NCI-H2081 (cell line): ENCODE measurements at places on chromosomes 6 and 20.

GRCh38 chr6:136282906-136283305 is 6.7 kb downstream of the BCLAF1 start:
- DNase-seq, result no peak

GRCh38 chr6:134675110-134676054 is 274.5 kb downstream of the ALDH8A1 start:
- DNase-seq, result peak; percentile 66

GRCh38 chr6:36820700-36821580 is 18.3 kb downstream of the CPNE5 start:
- no peak for DNase-seq

GRCh38 chr6:142985281-142985680 is 40.3 kb upstream of the HIVEP2 start:
- DNase-seq, result no peak

DNA sequence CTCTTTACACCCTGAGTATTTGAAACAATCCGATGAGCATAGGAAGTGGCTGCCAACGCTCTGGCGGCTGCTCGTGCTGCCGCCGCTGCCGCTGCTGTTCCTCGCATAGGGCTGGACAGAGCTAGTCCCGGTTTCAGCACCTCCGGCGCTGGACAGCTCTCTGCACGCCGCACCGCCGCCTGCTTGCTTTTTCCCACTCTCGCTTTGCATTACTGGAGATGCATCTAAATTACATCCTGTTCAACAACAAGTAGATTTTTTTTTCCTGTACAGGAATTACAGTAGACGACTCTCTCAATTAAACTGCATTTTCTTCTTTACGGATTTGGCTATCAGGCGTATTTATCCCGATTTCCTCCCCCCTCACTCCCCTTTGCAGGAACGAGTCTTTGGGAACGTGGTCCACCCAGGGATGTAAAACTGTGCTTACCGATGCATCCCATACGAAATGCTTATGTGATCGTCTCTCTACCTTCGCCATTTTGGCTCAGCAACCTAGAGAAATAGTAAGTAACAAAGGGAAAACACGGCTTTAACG is 563.8 kb downstream of the LMBRD1 start:
- peak; percentile 48 for DNase-seq

GRCh38 chr6:158654960-158655489 is 5.2 kb downstream of the SYTL3 start:
- DNase-seq, result no peak

DNA sequence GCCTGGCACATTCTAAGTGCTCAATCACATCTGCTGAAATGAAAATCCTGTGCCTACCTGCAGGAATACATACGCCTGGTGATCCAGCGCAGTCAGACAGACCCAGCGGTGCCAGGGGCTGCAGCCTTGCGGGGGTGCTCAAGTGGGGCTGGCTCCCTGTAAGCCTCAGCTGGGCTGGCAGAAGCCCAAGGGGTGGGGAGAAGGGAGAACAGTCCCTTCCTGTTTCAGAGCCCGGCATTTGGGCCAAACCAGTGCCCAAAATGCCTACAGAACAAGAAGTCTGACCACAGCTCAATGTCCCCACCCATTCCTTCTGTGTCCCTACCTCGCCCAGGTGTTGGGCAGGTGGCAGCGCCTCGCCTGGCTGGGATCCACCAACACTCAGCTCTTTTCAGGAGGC is 22.6 kb downstream of the KCNK15 start:
- DNase-seq, result no peak

DNA sequence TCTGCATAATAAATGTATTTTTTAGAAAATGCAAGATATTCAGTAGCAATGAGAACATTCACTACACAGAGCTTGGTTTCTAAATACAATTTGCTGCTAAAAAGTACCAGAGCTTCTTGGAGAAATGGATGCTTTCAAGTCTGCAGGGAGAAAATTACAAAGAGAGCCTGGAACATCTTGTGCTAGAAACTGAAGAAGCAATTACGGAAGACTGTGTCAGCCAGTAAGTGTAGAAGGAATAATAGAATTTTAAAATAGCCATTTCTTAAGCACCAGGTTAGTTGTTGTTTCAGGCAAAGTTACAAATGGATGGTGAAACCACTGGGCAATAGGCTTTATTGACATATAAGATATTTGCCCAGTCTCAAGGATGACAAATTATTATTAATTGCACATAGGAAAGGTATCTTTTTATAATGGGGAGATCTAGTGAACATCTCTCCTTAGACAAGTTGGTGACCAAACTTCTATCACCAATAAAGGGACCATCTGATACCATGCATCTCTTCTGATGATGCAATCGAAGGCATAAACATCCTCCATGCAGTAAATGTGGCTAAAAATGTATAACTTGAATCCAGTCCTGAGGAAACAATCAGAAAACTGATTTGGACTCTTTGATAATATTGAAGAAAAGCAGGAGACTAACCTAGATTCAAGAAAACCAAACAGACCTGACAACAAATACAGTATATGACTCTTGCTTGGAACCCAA is 81.7 kb downstream of the ARHGAP18 start:
- DNase-seq, result no peak

GRCh38 chr6:21325201-21325856 is 268.2 kb upstream of the SOX4 start:
- peak; percentile 80 for DNase-seq

DNA sequence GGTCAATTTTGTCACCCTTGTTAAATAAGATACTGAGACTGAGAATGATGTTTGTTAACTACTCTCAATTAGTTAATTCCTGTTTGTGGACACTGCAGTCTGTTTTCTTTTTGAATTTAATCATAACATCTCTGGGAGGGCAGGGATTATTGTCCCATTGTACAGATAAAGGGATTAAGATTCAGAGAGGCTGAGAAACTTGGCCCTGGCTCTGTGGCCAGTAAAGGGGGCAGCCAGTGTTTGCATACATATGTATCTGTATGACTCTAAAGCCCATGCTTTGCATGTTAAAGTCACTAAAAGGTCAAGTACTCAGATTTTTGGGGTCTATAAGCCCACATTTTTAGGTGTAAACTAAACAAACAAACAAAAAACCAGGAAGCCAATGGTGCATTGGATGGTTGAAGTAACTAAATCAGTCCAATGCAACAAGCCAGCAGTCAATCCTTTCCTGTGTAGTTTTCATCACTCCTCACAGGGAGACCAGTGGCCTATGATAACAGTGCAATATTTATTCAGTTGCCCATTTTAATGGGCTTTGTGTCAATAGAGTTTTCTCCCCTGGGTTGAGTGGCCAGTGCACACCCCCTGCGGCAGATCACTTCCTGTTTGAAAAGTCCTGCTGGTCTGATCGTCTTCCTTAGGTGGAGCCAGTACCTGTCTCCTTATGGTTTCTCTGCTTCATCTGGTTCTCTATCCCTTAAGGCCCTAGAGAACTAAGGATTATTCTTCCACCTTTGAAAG is 106.7 kb downstream of the SLX4IP start:
- DNase-seq, result peak; percentile 78

- no peak for DNase-seq
Measured at GRCh38 chr6:67863346-67863745, 771.7 kb upstream of the ADGRB3 start.

DNA sequence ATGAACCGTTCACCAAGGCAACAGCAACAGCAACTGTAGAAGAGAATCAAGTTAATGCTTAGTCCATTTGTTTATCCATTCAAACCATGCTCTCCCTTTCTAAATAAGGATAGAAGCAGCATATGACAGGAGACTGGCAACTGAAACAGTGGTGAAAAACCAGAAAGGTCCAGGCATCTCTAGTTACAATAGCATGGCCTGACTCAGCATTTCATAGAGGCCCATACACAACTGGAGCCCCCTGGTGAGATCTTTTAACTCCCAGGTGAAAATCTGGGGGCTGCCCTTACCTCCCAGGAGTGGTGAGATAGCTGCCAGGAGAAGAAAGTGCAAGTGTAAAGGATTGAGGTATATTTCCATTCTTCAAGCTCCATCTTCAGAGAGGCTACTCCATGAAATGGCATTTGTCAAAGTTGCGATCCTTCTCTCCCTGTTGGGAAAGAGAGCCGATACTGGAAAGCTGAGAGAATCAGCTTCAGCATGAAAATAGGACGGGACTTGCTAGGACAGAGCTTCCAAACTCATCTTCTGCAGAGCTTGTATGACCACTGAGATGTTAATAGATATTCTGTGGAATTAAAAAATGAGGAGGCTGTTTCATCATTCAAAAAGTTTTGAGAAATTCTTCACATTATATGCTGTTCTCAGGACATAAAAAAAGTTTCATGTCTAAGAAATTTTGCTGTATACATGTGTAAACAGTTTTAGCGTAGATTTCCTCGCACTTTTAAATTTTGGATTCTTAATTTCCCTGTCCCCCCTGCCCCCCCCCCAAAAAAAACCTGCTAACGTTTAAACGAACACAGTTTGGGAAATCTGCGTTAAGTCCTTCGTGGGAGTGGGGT is 10.9 kb upstream of the SLC2A12 start:
- DNase-seq, result no peak

- no peak for DNase-seq
Measured at GRCh38 chr6:117706504-117706903, 31.2 kb downstream of the NUS1 start.

DNA sequence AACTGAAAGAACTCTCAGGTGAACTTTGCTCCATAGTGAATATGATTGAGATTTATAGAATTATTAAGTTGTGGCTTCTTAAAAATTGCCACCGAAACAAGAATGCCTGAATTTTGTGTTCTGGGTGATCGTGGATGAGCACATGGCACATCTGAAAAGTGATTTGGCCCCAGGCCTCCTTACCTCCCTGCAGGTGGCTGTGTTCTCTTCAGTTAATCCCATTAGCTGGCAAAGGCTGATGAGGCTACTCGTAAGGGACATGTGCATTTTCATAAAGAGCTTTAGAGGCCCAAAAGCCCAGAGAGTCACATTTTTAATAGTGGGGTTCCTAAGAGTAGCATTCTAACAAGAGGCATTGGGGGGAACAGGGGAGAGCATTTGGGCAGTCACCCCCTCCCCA is 22.6 kb downstream of the GNAS start:
- DNase-seq, result no peak

GRCh38 chr6:139376017-139376330 is 1.5 kb upstream of the CITED2 start:
- DNase-seq, result no peak

GRCh38 chr6:149125309-149125708 is 192.2 kb upstream of the TAB2 start:
- no peak for DNase-seq

- DNase-seq, result no peak
Measured at GRCh38 chr6:45724511-45724910, 291.1 kb downstream of the CLIC5 start.

- no peak for DNase-seq
Measured at GRCh38 chr6:7646394-7646793, 56.4 kb downstream of the SNRNP48 start.

DNA sequence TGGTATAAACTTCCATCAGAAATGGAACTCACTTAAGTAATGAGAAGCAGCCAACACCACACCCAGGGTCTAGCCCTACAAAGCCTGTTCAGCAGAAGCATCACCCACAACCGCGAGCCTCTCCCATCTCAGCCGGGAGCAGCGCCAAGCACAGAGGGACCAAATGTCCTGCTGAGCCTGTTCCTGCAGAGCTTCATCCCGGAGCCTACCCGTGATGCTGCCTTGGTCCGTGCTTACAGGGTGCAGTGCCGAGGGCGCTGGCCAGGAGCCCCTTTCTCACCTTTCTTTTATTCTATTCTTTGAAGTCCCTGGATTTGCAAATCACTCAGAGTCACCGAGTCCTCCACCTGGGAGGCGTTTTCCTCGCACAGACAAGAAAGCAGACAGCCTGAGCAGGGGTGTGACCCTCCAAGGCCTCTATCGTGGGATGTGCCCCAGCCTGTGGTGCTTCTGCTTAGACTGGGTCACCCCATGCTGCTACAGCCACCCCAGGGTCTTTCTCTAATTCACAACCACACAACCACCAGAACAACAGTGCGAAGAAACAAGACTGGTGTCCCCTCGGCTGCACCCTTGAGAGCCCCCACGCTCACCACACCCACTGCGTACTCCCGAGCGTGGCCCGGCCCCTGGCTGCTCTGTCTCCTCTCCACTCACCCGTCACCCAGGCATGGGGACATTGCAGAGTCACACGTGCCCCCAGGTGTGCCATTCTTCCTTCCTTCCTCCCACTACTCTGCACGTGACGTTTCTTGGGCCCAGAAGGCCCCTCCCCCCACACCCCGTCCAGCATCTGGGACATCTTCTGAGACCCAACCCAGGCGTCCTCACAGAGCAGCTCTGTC is 92.2 kb upstream of the MPC1 start:
- no peak for DNase-seq

GRCh38 chr6:11329726-11330412 is 97.4 kb upstream of the NEDD9 start:
- DNase-seq, result no peak

- no peak for DNase-seq
Measured at GRCh38 chr6:1952740-1953360, 292.6 kb downstream of the GMDS start.

- DNase-seq, result no peak
Measured at GRCh38 chr6:144286503-144287393, 1.6 kb downstream of the UTRN start.

GRCh38 chr6:85866758-85867401 is 224.2 kb upstream of the SYNCRIP start:
- no peak for DNase-seq
